ENCODE measurements at places on chromosomes 13 and 19.

DNA sequence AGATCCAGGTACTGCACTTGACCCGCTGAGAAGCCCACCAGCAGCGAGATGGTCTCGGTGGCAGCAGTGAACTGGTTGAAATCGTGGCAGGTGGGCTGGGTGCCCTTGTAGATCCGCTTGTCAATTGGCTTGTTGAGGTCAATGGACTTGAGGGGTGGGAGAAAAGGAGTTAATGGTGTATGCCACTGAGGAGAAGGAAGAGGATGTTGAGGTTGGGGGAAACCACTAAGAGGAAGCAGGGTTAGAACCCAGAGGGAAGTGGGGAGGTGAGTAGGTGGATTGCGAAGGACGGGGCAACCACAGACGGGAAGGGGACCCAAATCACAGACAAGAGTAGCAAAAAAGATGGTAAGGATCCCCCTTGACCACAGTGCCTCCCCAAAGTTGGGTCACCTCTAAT lies 1.7 kb downstream of the DMWD start:
- DNase-seq = no peak

DNA sequence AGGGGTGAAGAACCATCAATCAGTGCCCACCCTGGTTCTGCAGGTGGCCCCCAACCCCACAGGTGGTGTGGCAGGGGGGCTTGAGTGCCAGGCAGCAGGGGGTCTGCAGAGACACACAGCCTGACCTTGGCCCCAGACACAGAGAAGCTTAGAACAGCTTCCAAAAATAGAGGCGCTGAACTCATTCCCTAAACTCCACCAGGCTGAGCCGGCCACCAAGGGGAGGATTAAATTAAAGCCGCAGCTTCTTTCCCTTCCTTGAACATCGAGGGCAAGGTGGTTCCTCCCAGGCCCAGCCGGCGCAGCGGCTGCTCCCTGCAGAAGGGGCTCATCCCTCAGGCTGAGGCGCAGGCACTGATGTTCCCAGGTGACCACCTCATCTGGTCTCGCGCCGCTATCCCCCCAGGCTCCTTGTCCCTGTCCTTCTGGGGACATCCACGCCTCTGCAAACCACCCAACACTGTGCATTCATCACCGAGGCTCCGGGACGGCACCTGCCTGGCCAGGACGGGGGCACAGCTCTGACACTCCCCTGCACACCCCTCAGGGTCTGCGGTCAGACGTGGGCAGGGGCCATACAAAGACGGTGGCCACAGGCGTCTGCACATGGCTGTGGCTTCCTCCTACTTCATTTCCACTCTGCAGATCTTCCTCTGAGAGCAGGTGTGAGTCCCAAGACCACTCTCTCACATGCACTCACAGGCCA lies 30.9 kb downstream of the LAMP1 start:
- no peak for DNase-seq

DNA sequence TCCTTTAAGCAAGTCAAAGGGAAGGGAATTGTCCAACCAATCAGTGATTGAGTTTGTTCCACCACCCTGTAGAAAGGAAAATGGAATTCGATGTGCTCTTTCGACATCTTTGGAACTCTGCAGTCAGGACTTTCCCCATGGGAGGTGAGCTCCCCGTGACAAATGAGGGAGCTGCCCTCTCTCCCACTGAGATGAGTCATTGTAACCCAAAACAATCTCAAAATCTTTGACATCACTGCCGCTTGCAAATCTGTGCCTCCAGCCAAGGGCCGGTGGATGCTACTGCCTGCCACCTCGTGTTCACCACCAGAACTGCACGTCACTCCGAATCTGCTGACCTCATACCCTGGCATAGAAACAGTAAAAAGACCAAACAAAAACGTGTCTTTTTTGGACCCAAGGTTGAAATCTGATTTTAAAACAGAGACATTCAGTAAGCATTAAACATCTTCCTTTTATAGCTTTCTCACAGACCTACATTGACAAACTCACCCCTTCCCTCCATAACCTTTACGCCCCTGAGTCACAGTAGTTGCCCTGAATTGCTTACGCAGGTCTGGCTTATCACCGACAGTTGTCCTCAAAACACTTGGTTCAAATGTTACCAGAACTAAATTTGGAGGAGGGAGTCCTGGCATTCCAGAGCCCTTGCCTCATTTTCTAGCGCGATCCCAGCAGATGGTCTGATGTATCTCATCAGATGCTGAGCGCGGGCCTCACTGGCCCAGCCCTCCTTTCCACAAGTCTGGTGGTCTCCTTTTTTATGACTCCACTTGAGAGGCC lies 105.2 kb downstream of the COL4A2 start:
- DNase-seq = peak; percentile 65

GRCh38 chr13:32022311-32022710 lies 9.3 kb upstream of the FRY start:
- no peak for DNase-seq

DNA sequence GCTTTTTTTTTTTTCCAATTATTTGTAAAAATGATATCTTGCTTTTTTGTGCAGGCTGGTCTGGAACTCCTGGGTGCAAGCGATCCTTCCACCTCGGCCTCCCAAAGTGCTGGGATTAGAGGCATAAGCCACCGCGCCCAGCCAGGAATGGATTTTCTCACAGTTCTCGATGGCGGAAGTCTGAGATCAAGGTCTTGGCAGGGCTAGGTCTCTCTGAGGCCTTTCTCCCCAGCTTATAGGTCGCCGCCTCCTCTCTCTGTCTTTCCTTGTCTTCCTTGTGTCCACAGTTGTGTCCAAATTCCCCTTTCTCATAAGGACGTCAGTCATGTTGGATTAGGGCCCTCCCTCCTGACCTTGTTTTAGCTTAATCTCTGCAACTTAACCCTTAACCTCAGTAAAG lies 200.5 kb downstream of the UQCRFS1 start:
- DNase-seq = no peak

DNA sequence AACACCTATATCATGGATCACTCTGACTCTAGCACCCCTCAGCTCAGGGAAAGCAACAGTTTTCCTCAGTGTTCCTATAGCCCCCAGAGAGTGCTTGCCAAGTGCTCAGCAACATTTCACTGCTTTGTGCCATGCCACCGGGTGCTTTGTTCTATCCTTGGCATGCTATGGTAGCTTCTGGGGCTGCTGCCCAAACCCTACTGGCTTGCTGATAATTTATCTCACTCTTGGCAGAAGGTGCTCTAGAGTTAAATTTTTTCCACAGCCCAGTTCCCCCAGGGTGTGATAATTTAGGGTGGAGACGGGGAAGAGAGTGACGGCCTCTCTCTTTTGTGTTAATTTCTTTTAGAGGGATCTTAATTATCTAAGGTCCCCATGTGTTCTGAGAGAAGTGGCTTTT lies 12.6 kb upstream of the CSNK1A1L start:
- no peak for DNase-seq

DNA sequence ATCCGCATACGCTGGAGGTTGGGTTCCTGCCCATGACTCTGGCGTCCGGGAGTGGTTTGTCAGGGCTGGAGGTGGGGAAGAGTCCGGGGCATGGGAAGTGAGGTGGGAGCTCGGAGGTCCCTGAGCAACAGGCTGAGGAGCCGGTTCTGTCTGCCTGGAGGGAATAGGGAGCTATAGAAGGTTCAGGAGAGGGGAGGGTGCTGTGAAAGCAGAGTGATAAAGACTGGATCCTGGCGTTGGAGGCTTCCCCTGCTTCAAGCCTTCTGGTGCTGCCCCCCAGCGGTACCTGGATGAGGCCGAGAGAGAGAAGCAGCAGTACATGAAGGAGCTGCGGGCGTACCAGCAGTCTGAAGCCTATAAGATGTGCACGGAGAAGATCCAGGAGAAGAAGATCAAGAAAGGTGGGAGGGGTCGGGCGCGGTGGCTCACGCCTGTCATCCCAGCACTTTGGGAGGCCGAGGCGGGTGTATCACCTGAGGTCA lies 2.6 kb downstream of the HMG20B start:
- DNase-seq = peak; percentile 64

DNA sequence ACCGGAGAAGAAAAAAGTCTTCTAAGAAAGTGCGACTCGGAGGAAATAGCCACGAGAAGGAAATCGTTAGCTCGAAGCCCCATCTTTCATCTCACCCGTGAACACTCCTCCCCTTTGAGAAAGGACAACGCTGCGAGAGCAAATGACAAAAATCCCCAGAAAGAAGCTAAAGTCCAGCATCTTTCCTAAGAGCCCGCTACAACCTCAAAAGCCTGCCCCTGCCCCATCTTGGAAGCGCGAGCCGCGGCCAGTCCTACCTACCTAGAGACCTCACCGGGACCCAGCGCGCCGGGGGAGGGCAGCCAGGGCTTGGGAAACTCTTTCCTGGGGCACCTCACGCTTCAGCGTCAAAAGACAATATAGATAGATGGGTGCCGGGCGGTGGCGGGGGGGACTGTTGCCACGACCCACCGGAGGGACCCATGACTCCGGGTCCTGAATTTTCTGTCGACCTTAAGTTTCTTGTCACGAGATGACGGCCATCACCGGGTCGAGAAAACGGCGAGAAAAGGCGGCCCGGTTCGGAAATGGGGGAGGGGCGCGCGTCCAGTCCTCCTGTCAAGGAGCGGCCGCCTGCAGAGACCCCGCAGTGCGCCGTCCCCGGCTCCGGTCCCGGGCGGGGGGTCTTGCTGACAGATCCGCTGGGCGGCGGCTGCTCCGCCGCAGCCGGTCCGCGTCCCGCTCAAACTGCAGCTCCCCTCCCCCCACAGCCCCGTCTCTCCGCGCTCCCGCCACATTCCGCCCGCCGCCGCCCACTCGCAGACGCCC lies 65.9 kb downstream of the KCNRG start:
- peak; percentile 68 for DNase-seq

DNA sequence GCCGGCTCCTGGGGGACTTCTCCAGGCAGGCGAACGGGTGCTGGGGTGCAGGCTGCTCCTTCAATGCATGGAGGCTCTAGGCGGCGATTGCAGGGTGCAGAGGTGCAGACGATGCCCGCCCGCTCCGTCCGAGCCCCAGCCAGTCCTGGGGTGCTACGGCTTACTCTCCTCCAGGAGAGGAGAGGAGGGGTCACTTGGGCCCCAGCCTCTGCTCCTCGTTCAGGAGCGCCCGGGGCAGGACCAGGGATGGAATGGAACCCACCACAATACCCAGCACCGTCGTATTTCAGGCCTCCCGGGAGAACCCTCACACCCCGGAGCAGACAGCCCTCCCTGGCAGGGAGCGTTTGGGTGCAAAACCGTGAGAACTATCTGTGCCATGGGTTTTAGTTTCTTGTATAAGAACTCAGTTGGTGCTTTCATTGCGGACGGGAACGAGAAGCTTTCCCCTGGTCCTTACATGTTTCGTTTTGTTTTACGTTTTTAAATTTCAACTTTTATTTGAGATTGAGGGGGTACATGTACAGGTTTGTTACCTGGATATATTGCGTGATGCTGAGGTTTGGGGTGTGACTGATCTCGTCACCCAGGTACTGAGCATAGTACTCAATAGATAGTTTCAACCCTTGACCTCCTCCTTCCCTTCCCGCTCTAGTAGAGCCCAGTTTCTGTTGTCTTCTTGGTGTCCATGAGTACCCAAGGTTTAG lies 46.8 kb downstream of the ARHGEF18 start:
- DNase-seq = peak; percentile 55

Measured in DMS53 (cell line).